ENCODE measurements at places on chromosomes 13 and 19.

DNA sequence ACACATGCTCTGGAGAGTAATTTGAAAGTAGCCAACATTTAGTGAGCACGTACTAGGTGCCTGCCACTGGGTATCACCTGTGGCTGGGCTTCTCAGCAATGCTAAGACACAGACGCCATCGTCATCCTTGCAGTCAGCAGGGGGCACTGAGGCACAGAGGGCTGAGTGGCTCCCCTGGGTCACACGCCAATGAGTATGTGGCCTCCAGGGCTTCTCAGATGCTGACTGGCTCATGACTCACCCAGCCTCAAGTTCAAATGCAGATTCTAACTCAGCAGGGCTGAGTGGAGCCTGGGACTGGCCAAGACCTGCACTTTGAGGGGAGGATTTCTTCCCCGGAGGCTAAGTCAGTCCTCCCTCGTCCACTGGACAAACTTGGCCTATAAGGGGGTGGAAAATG lies 115.1 kb upstream of the CACNA1A start:
- DNase-seq, result no peak

- DNase-seq, result no peak
Observed at GRCh38 chr19:39413911-39414608, 1.6 kb downstream of the PLEKHG2 start.

DNA sequence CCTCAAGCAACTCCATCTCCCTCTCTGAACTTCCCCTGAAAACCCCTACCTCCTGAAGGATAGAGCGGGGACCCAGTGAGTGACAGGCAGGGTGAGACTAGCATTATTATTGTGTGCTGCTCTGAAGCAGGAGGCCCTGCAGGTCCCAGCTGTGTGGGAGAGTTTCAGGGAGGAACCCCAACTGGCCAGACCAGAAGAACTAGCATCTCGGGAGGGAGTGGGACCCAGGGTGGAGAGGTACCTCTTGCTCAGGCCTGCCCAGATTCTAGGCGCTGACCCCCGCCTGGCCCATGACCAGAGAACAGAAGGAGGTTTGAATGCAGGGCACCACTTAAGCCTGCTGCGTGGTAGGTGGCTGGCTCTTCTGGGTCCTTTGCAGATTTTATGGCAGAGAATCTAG lies 5.7 kb upstream of the LYPD3 start:
- no peak for DNase-seq

- no peak for DNase-seq
Observed at GRCh38 chr19:50059045-50059444, 33.2 kb downstream of the ZNF473 start.

DNA sequence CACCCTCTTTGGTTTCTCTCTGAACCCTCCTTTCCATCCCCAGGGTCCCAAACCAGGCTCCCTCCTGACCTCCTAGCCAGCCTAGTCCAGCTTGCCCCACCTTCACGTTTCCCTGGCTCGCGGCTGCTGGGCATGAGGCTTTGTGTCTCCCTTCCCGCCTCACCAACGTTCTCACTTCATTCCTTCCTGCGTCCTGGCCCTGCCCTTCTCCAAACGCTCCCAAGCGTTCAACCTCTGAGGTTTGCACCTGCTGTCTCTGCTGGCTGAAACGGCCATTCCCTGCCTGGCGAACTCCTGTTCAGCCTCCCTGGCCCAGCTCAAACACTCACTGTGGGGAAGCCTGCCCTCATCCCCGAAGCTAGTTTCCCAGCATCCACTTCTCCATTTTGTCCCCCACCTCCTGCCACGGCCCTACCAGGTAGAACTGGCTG lies 12.4 kb downstream of the EPS8L1 start:
- DNase-seq, result no peak
